ENCODE measurements at places on chromosomes 11 and 22.

- no peak for DNase-seq
Observed at GRCh38 chr22:16955678-16956210, 52.3 kb downstream of the GAB4 start.

DNA sequence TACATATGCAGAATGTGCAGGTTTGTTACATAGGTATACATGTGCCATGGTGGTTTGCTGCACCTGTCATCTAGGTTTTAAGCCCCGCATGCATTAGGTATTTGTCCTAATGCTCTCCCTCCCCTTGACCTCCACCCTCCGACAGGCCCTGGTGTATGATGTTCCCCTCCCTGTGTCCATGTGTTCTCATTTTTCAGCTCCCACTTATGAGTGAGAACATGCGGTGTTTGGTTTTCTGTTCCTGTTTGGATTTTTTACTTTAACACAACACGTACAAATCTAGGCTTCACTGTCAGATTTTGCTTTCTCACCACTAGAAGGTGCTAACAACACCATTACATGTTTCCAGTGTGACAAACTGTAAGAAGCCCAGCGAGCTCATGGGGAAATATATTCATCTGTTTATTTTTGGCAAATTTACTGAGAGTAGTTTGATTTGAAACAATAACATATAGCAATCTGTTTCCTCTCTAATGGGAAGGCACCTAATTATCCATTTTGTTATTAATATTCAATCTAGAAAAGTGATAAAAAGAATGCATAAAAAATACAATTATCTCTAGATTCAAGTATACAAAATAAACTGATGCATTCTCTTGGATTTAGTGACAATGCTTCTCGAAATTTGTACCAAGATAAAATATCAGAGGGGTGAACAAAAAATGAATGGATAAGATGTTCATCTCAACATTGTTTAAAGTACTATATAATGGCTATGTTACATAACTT, 23.2 kb upstream of the BIRC3 start:
- DNase-seq: peak; percentile 69

DNA sequence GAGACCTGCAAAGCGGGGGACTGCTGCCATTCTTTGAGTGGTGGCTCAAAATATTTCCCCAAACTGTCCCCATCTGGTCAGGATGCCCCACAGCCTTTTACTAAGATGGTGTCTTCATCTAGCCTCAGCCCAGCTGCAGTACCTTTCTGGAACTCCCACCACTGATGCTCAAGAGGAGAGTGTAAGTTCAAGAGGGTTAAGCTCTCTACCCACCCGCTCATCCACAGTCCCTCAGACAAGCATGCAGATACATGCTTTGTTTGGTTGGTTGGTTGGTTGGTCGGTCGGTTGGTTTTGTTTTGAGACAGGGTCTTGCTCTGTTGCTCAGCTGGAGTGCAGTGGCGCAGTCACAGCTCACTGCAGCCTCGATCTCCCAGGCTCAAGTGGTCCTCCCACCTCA, 14.5 kb upstream of the CAVIN3 start:
- DNase-seq: no peak

- DNase-seq: no peak
Observed at GRCh38 chr22:38850399-38850798, 6.6 kb upstream of the NPTXR start.

DNA sequence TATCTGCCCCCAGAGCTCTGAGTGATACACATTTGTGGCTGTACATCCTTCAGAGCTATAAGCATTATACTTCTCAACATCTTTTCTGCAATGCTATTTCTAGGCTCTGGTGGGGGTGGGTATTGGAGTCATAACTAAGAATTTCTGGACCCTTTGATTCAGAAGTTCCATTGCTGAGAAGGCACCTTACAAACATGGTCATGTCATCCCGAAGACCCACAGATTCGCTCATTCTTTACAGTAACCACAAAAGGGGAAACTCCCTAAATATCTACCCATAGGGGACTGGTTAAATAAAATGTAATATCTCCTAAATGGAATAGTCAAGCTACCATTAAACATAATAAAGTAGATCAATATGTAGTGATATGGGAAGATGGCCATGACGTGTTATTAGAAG, 98.8 kb downstream of the PRR5L start:
- no peak for DNase-seq

GRCh38 chr11:131305005-131305404, 65.4 kb upstream of the NTM start:
- no peak for DNase-seq

GRCh38 chr11:120115272-120116000, 22.5 kb downstream of the TRIM29 start:
- DNase-seq: no peak

DNA sequence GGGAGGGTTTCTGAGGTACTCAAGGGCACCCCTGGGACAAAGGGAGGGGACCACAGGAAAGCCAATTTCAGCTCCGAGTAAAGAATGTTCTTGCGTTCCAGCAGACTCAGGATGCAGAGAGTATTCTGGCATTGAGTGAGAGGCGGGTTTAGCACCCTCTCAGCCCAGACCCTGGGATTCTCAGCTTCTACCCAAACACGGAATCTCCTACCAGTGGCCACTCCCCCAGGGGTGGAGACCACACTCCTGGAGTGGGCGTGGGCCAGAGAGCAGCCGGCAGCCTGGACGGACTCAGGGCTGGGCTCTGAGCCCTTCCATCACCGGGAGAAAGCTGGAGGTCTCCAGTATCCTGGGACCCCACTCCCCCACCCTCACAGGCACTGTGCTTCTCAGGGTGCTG, 26.1 kb upstream of the TTLL12 start:
- DNase-seq: no peak

GRCh38 chr22:36478966-36479365, 2.5 kb downstream of the TXN2 start:
- peak; percentile 26 for DNase-seq

GRCh38 chr11:102317099-102317767, at the start of gene BIRC3:
Gene BIRC3, plus strand, starts transcription at chr11:102317484. Its CDS starts 7,026 bp downstream, at chr11:102324510.
- DNase-seq: peak; percentile 91

DNA sequence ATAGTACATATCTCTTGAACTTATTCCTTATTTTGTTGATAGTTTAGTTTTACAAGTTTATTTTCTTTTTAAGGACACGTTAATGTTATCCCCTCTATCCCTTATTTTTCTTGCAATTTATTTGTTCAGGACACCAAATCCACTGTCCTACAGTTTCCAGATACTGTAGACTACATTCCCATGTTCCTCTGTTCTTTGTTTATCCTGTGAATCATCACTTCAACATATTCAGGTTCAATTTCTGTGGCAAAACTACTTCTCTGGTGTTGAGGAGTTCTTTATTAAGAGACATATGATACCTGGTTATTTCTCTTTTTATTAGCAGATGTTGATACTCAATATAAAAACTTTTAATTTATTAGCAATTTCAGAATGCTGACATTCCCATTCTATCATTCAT, 72.8 kb upstream of the CLNS1A start:
- peak; percentile 27 for DNase-seq

DNA sequence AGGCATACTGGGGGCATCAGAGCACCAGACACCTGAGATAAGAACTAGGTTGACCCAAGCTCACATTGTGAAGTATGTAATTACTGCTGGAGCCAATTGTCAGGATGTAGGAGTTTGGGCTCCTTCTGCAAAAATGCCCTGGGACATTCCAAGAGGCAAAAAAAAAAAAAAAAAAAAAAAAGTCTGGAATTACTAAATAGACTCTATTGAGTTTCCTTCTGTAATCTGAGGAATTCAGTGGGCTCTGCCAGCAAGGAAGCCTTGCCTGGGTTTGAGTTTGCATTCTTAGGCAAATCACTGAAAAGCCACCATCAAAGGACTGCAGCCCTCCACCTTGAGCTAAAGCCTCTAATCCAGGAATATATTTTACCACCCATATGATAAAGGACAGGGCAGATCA, 8.0 kb upstream of the CAVIN3 start:
- peak; percentile 39 for DNase-seq

DNA sequence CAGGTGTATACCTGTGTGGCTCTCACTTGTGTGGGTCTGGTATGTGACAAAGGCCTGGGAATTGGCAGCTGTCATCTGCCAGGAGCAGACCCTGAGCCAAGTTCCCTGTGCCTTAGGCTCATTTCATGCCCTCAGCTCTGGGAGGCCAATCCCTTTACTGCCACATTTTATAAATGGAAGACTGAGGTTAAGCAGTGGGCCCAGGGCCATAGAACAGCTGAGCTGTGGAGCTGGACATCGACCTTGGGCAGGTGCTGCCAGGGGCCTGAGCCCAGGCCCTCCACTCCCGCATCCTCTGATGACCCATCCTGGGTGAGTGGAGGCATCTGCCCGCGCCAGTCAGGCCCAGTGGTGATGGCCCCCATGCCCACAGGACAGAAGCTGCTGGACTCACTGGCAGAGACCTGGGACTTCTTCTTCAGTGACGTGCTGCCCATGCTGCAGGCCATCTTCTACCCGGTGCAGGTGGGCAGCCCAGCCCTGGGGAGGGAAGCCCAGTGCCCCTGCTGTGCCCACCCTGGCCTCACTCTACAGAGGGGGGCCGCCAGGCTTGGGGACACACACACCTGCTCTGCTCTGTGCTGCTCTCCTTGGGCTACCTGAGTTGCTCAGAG, 20.9 kb upstream of the ARHGAP8 start:
- no peak for DNase-seq

- no peak for DNase-seq
Observed at GRCh38 chr22:38041760-38042487, 15.3 kb upstream of the PICK1 start.

GRCh38 chr11:111454561-111455192, 57.5 kb downstream of the BTG4 start:
- peak; percentile 60 for DNase-seq

GRCh38 chr22:34943830-34944229, 122.1 kb upstream of the ISX start:
- no peak for DNase-seq

GRCh38 chr11:95339086-95339901, 108.3 kb upstream of the SESN3 start:
- no peak for DNase-seq

GRCh38 chr22:29117799-29118477, 45.1 kb downstream of the KREMEN1 start:
- DNase-seq: peak; percentile 94

- DNase-seq: peak; percentile 91
Observed at GRCh38 chr11:75325713-75326438, 25.6 kb downstream of the ARRB1 start.

DNA sequence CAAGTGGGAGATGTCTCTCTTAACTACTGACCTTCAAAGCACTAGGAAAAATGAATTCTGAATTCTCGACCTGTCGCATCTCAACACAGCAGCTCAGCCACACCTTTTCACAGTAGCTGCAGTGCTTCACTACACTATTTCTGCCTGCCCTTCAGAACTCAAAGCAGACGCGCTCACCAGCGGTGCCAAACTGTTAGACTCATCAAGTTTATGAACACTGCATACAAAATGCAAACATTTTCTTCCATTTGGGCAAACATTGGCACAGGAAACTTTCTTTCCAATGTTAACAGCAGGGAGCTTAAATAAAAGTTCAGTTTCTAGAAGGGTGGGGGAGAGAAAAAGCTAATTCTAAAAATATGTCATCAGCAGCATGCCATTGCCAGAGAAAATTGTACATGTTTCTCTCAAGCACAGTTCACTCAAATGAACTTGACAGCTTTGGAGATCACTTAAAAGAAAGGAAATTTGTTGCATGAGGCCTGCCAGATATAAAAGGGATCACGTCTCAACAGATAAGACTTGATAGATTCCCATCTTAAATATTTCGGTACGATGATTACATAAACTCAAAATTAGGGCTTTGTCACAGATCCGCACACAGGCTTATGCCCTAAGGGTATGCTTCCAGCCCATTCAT, 82.7 kb downstream of the CADM1 start:
- DNase-seq: no peak

DNA sequence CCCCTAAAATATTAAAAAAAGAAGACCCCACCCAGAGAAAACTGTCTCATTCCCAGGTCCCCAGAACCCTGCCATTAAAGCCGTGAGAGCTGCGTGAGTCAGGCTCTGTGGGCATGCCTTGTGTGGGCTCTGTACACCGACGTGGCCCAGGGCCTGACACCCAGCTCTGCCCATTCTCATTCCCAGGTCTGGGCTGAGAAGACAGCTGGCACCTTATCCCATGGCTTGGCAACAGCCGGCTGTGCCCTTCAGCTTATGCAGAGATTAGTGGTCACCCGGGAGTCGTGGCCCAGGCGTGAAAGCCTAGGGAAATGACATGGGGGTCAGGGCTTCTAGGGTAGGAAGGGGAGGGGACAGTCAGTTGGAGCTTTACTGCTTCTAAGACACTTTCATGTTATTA, 31.9 kb downstream of the OTOG start:
- DNase-seq: no peak

DNA sequence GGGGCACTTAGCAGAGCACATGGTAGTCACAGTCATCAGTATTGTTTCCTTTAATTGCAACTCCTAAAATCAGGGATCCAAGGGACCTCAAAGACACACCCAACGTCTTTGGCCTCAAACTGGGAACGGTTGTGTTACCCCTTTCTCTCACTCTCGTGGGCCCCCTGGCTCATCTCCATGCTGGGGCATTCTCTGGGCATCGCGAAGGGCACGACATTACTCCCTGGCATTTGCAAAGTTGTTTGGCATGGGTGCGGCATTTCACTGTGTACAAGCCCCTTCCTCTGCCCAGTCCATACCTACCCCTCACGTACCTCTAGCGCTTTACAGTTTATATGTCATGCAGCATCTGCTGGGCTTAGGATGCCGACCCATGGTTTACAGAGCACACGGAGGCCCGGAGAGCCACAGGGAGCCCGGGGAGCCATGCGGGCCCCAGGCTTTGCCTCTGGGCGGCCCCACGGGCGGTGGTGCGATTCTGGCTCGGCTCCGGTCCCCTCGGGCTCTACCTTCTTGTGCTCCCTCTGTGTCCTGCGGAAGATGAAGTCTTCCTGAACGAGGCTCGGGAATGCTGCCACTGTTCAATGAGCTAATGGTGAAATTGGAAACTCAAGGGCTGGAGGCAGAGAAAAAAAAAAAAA, 21.9 kb upstream of the CACNG2 start:
- DNase-seq: no peak

- DNase-seq: no peak
Observed at GRCh38 chr11:113864410-113864809, 11.0 kb downstream of the USP28 start.

DNA sequence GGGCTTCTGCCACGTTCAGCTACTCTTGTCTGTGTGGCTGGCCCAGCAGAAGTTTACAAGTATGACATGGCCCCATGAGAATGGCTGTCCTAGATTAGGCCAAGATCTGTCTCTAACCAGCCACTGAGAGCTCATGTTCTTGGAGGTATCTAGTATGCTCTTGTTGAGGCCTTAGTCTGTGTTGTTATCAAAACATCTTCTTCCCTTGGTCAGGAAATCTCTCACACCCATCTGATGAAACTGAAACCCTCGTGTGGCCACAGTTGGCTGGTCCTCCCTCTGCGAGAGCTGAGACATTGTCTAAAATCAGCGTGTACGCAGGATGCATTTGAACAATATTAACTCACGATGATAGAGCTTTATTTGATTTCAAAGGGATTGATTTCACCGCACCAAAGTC, 109.0 kb upstream of the NNMT start:
- no peak for DNase-seq

GRCh38 chr22:38951734-38952133, 5.7 kb upstream of the APOBEC3A start:
- DNase-seq: no peak

Measured in fibroblast of pulmonary artery (primary cell).